ENCODE measurements at places on chromosomes 11 and 22. TPM values are rescaled to one million over a fixed set of nuclear protein-coding genes. Genes with fewer than 3 reads are reported as not detected.

Gene KCNJ11
- total RNA-seq: 3.5 TPM

Gene HBD
- total RNA-seq: not detected

Gene KCNQ1
- total RNA-seq: 22.0 TPM

Gene XPNPEP3
- total RNA-seq: 14.1 TPM

Gene HBB
- total RNA-seq: 2.0 TPM

Gene RAB38
- total RNA-seq: 0.80 TPM

Gene SORL1
- 140 TPM for total RNA-seq

Gene OR51B4
- not detected for total RNA-seq

Gene WBP2NL
- 12.0 TPM for total RNA-seq

Gene MOGAT2
- 154 TPM for total RNA-seq

Gene SSTR3
- total RNA-seq: not detected

Gene MYBPC3
- total RNA-seq: not detected

DNA sequence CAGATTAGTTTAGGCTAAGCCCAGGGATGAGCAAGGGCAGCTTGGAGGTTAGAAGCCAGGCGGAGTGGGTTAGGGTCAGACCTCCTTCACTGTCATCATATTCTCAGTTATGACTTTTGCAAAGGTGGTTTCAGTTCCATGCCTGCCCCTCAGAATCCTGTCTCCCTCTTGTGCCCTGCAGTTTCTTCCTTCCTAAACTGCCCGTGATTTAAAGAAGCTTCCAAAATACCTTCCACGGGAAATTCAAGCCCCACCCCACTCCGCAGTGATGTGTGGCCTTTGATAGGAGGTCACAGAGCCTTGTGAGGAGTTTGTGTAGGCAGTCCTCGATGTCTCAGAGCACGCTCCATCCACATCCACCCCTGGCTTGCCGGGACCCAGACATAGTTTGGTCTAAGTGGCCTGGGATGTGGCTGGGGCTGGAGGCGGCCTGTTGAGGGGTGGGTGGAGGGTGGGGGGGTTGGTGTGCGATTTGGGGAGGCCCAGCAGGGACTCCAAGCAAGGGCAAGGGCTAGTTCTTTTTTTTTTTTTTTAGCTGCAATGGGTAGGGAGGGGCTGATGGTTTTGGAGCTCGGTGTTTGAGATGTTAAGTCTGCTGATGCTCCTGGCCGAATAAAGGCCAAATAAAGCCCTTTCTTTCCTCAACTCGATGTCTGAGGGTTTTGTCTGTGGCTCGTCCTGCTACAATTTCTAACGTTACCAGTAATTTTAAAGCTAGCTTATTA lies 1.6 kb upstream of the IFITM1 start:
- peaks cover 12% of the 10 kb centered on the region for H3K27me3 ChIP-seq
- peak overlapping the region; percentile 15 for H3K4me3 ChIP-seq
- DNase-seq: no peak
- H3K4me1 ChIP-seq: peaks cover 44% of the 10 kb centered on the region

DNA sequence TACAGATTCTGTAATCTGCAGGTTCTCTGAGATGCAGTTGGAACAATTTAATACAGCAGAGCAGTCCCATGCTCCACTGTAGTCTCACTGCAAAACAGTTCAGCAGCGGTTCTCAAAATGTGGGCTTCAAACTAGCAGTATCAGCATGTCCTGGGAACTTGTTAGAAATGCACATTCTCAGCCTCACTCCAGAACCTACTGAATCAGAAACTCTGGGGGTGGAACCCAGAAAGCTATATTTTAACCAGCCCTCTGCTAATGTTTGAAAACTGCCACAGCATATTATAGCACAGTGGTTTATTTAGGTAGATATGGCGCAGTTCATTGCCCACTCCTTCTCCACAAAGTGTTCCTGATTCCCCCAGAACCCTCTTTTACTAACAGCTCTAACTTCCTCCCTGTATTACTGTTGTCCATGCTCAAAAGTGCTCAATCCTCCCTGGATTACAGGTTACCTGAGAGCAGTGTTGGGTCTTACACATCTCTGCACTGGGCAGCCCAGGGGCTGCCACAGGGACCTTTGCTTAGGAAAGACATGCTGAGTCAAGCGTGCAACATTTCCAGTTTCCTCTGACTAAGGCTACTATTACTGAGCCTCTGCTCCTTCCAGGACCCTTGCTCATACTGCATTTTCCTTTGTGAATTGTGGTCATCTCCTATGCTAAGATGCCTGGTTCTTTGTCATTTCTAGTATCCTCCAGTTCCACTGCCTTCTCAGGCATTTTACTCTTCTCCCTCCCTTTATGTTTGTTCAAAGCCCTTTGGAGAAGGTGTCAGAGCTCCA lies 7.7 kb upstream of the DGAT2 start:
- no peaks in the 10 kb centered on the region for H3K27me3 ChIP-seq
- H3K36me3 ChIP-seq: no peaks in the 10 kb centered on the region
- H3K4me3 ChIP-seq: no peak overlapping the region

DNA sequence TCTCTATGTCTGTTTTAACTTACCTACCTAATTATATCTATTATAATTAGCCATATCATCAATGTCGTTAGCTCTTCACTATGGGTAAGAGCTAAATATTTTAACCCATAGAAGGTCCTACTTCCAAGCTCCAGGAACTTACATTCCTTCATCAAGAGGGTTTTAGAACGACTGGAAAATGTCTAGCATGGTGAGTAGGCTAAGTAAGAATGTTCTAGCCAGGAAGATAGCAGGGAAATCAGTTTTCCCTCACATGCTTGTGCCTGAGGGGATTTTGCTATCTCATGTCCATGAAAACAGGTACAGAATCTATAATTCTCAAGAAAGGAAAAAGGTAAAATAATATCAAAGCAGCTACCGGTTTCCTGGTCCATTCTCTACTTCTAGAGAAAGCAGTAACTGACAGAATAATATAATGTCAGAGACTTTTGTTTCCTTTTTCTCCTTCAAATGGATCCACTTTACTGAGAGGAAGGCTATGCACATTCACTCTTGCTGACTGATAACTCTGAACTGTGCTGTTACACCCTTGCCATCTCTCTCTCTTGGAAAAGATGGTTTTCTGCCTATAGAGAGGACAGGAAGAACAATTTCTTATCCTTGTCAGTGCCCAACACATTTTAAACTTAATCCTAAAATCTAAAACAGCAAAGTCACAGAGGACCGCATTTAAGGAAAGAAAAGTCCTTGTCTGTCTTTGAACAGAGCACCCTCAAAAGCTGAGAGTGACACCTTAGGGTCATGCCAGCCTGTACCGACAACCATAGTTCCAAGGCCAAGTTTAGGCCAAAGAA lies 67.0 kb downstream of the MAML2 start:
- H3K36me3 ChIP-seq: no peaks in the 10 kb centered on the region
- no peaks in the 10 kb centered on the region for H3K27me3 ChIP-seq
- H3K27ac ChIP-seq: peak overlapping the region; percentile 18
- H3K4me3 ChIP-seq: no peak overlapping the region
- peaks cover 20% of the 10 kb centered on the region for H3K4me1 ChIP-seq

DNA sequence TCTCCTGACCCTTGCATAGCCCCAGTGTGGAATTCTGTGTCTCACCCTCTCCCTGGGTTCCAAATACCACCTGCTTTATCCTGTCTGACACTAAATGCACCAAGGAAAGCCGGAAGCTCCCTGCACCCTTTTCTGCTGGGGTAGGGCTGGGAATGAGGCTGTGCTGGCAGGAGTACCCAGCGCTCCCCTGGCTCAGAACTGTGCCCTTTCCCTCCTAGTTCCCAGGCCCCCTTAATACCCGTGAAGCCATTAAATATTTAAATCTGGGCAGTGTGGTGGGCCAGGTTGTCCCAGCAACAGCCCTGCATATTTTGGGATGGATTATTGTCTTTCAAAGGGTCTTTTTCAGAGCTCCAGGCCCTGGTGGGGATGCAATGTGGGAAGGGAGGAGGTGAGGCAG lies 63.0 kb downstream of the TP53I11 start:
- no peaks in the 10 kb centered on the region for H3K27me3 ChIP-seq
- H3K27ac ChIP-seq: no peak overlapping the region
- no peaks in the 10 kb centered on the region for H3K36me3 ChIP-seq
- H3K4me1 ChIP-seq: peaks cover 6% of the 10 kb centered on the region
- no peak overlapping the region for H3K4me3 ChIP-seq

DNA sequence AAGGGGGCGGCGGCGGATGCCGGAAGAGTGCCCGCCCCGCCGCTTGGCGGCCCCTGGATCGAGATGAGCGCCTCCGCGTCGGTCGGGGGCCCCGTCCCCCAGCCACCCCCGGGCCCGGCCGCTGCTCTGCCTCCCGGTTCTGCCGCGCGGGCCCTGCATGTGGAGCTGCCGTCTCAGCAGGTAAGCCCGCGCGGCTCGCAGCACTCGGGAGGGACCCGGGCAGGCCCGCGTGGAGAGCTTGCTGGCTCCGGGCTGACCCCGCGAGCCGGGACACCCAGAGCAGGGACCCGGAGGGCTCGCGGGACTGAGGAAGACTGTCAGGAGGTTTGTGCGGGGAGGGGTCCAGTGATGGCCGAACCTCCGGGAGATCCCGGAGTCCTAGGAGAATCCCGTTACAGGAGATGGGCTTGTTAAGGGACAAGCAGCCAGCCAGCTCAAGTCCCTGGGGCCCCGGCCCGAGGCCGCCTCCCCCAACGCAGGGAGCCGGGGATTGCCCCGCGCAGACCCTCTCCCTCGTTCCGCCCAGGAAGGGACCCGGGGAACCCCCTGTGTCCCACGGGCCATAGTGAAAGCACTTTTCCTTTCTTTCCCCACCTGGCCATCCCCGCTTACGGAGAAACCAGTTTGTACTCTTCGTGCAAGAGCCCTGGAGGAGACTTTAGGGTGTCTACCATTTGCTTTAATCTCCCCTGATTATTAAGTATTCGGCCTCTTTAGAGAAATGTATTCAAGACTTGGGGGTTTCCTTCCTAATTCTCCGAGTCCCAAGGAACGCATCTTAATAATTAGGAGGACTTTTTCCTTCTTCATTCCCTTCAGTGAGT lies 547 bp downstream of the UVRAG start:
- peak; percentile 46 for DNase-seq
- no peaks in the 10 kb centered on the region for H3K36me3 ChIP-seq

GRCh38 chr22:42949159-42949558 lies 65.8 kb downstream of the PACSIN2 start:
- no peak overlapping the region for H3K4me3 ChIP-seq
- no peak overlapping the region for H3K27ac ChIP-seq

- no peaks in the 10 kb centered on the region for H3K36me3 ChIP-seq
- no peak overlapping the region for H3K27ac ChIP-seq
- H3K27me3 ChIP-seq: no peaks in the 10 kb centered on the region
- no peak overlapping the region for H3K4me3 ChIP-seq
Observed at GRCh38 chr11:7364660-7365059, 113.0 kb downstream of the SYT9 start.

GRCh38 chr11:111836721-111837120 lies 34.7 kb downstream of the ALG9 start:
- H3K27me3 ChIP-seq: no peaks in the 10 kb centered on the region
- H3K36me3 ChIP-seq: peaks cover 28% of the 10 kb centered on the region
- no peak overlapping the region for H3K27ac ChIP-seq
- no peak for DNase-seq

DNA sequence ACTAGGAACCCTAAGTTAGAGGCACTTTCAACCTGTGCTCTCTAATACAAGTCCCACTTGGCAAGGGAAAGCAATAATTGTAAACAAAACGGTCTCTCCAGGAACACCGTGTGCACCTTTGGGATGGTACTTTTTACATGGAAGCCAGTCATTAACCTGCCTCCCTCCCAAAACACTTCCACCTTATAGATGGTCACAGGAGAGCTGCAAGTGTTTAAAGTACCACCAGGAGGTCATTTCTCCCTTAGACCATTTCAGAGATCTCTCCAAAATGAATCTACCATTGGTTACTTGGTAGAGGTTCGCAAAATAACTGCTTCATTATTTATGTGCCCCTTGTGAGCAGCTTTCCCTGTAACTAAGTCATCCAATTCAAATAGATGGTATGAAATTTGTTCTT lies 375.3 kb downstream of the DYNC2H1 start:
- no peaks in the 10 kb centered on the region for H3K36me3 ChIP-seq
- no peak overlapping the region for H3K27ac ChIP-seq
- H3K27me3 ChIP-seq: no peaks in the 10 kb centered on the region

DNA sequence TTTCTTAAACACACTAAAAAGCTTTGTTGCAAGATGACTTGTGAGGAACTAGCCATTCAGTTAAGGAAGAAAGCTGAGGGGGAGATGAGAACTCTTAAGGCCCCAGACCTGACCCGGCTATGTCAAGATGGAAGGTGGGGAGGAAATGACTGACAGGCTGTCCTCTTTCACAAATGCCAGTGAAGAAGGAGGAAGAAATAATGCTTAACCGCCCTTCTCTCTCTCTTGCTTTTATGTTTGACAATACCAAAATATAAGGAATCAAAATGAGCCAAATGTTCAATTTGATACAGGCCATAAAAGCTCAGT lies 87.4 kb downstream of the AMBRA1 start:
- no peaks in the 10 kb centered on the region for H3K27me3 ChIP-seq
- no peak for DNase-seq
- no peaks in the 10 kb centered on the region for H3K36me3 ChIP-seq
- peaks cover 4% of the 10 kb centered on the region for H3K4me1 ChIP-seq
- H3K27ac ChIP-seq: peak overlapping the region; percentile 23

- DNase-seq: peak; percentile 9
- peaks cover 13% of the 10 kb centered on the region for H3K4me1 ChIP-seq
- H3K27me3 ChIP-seq: peaks cover 24% of the 10 kb centered on the region
- H3K27ac ChIP-seq: no peak overlapping the region
- H3K36me3 ChIP-seq: no peaks in the 10 kb centered on the region
- no peak overlapping the region for H3K4me3 ChIP-seq
Observed at GRCh38 chr11:126544108-126545056, 188.9 kb downstream of the ST3GAL4 start.

DNA sequence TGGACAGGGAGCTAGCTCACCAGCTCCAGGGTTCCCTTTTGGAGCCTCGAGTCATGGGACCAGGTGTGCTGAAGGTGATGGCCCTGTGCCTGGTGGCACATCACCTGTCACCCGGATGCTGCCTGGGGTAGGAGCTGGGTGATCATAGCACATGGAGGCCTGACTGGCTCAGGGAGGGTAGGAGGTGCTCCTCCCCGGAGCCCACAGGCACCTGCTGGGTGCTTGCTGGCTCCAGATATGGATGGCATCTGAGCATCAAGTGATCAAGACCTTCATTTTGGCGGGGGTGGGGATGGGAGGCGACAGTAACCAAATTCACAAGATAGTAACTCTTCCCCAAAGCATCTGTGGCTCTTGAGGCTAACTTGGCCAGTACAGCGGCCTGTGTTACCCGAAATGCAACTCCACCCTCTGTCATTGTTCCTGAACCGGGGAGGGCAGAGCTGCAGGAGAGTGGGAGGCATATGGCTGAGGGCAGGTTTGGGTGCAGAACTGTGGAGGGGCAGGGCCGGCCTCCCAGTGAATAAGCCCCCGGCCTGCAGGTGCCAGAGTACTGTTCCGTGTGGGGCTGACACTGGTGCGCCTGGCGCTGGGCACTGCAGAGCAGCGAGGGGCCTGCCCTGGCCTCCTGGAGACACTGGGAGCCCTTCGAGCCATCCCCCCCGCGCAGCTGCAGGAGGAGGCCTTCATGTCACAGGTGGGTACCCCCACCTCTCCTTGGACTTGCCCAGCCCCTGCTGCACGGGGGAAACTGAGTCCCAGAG lies 4.7 kb downstream of the TBC1D10C start:
- no peak for DNase-seq
- peak overlapping the region; percentile 77 for H3K27ac ChIP-seq
- H3K4me1 ChIP-seq: peaks cover 12% of the 10 kb centered on the region
- no peak overlapping the region for H3K4me3 ChIP-seq

- H3K27ac ChIP-seq: peak overlapping the region; percentile 60
- peaks cover 3% of the 10 kb centered on the region for H3K4me1 ChIP-seq
- no peak overlapping the region for H3K4me3 ChIP-seq
- no peaks in the 10 kb centered on the region for H3K36me3 ChIP-seq
Observed at GRCh38 chr22:31313366-31314147, 21.3 kb upstream of the PIK3IP1 start.

All from transverse colon (tissue), 4 donors.